ENCODE measurements at places on chromosomes 7 and 10.

DNA sequence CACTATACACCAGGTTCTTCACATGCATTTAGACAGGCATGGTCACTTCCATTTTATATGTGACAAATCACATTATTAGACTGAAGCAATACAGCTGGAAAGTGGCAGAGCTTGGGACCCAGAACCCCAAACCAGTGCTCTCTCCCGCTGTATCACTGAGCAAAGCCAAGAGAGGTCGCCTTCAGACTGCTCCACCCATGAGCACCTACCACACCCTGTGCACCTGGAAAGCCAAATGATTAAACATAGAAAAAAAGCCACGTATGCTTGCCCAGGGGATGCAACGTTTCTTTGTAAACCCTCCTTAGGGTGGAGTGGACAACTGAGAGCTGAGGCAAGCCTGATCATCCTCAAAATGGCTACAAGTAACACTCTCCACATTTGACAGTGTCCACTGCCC, 72.5 kb downstream of the CCDC6 start:
- no peak for DNase-seq

DNA sequence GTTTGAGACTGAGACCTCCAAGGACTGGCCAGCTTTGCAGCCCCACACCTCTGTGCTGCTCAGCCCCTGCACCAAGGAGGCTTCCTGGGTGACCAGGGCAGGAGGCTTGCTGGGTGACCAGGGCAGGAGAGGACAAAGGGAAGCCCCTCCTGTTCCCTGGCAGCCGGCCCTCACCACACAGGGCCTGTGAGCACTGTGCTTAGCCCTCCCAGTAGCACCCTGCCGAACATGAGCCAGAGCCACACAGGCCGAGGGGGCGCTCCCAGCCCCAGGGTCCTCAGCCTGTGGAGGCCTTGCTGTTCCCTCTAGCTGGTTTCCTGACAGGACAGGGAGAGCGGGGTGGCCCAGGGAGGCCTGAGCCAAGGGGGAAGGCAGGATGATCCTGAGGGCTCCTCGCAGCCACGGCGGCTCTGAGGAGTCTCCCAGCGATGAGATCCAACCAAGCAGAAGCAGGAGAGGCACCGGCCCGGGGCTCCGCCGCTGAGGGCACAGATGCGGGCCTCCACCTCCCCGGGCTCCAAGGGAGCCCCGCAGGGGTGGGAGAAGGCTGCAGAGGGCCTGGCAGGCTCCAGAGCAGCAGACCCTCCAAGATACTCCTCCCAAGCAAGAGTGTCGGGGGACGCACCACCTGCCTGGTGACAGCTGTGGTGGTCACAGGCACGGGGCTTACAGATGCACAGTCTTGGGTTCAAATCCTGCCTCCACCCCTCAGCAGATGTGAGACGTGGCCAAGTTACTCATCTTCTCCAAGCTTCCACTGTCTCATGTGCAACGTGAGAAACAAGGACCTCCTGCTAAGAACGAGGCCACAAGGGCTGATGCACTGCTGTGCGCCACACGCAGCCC, 22.5 kb downstream of the WDR86 start:
- DNase-seq = no peak

DNA sequence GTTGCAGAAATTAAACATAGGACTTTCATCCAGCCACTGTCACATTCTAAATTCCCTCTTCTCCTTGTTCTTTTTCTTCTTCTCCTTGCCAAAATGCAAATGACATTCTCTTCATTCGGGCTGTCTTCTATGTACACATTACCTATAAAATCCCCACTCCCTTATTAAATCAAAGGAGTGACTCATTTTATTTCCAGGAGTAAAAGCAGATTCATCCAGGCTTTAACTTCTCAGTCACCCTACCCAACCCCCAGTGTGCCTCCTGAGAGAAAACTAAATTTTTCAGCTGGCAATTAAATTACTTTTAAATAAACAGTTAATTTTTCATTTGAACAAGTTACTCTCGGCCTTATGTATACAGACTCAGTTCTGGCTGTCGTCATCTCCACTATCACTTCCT, 223.9 kb upstream of the SHH start:
- DNase-seq = no peak

DNA sequence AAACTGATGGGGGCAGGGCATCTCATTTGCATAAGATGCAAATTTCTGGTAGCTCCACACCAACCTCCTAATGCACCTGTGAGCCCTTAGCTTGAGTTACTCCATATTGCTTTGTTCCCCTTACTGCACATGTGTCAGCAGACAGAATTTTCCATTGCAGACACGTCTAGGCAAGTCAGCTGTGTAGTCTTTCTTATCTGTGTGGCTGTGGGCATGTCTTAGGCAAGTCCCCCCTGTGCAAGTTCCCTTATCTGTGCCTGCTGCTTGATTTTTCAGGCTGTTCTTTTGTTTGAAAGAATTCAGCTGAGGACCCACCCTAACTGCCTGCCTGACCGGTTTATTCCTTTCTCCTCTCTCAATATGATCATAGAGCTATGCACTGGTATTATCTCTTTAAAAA, 28.5 kb upstream of the TRIM24 start:
- no peak for DNase-seq

GRCh38 chr10:78570633-78571235, 498.0 kb upstream of the ZMIZ1 start:
- peak; percentile 63 for DNase-seq

DNA sequence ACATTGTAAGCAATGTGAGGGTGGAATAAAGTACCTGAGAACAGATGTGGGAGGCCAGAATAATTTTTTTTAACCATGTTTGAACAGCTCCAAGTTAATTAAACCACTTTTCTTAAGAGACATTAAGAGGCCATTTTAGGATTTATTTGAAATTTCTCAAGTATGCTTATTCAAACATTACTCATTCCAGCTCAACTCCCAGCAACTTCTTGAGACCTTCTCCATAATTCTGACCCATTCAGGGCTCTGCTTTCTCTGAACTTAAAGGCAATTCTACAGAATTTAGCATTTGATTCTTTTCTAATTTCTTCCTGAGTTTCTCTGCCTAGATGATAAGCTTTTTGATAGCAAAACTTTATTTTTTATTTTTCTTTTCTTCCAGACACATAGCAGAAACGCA, 314.5 kb downstream of the CAMK1D start:
- no peak for DNase-seq

DNA sequence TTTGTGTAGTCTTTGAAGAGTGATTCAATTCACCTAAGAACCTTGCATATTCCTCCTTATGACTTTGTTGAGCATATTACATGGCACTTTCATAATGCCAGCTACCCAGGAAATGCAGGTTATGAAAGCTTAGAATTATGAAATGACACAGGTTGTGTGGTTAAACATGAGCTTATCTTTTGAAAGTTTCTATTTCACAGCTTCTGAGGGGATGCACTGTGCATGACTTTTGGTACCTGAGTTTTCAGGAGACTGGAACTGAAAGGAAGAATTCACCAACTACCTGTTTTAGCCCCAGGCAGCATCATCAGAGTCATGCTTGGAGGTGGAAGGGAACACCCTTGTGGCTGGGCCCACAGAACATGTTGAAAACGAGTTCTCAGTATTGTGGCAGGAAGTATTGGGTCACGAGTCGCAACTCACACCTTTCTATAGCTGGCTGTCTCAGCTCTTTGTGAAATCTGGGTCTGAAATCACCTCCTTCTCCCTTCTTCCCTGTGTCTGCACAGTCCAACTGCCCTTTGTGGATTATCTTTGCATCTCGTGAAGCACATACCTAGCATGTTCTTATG, 228.2 kb downstream of the PTEN start:
- DNase-seq = no peak

DNA sequence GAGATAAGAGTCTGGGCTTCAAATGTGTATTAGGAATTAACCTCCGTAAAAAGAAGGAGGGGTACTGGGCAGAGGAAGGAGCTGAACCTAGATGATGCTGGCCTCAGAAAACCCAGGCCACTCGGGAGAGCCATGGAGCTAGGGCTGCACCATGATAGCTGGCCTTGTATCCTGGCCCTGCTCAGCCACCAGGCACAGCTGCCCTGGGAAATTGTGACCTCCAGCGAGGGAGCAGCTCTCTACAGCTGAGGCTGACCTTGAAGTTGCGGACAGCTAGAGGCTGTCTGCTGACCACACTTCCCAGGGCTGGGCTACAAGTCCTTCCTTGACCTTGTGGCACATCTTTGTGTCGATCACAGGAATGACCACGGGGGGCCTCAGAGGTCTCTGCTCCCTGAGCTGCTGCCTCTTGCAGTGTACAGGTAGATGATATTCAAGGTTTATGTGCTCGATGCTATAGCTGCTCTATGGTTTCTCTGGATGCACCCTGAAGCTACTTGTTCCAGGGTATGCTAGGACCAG, 38.3 kb upstream of the SLC35B4 start:
- DNase-seq = no peak

DNA sequence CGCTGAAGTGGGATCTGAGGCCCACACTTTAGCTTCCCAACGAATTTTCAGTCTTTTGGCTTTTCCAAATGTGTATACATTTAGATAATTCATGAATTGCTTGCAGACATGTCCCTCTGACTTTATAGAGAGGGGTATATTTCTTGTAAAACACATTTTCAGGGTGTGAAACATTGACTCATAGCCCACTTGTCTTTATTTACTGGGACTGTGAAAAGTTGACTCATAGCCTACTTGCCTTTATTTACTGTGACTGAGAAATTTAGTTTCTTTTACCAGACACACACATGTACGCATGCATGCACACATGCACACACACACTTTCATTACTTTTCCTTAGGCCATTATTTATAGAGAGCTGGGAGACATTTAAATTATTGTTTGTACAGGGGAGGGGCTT, 79.1 kb downstream of the VTI1A start:
- no peak for DNase-seq

- DNase-seq = no peak
Measured at GRCh38 chr7:87837597-87837996, 38.6 kb downstream of the SLC25A40 start.

DNA sequence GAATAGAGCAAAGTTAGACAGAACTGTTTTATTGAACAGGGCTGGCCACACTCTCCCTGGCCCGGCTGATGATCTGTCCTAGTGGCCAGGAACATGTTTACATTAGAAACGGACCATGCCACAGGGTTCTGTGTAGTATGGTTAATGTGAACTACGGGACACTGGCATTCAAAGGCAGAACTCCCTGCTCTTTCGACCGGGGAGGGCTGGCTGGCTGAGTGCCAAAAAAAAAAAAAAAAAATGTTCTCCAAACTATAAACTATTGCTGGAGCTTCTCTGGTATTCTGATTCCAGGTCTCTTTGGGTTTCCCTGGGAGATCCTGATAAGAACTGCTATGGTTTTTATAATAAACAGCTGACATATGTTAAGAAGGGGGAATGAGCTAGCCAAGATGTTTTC, 1262.6 kb upstream of the SORCS1 start:
- DNase-seq = no peak

- no peak for DNase-seq
Measured at GRCh38 chr7:35420656-35421055, 166.8 kb upstream of the TBX20 start.

GRCh38 chr7:20403331-20403730, 72.6 kb downstream of the ITGB8 start:
- DNase-seq = no peak

GRCh38 chr7:135959646-135960363, 17.4 kb downstream of the MTPN start:
- DNase-seq = no peak

GRCh38 chr10:103504181-103504783, 10.8 kb downstream of the NEURL1 start:
- DNase-seq = no peak

DNA sequence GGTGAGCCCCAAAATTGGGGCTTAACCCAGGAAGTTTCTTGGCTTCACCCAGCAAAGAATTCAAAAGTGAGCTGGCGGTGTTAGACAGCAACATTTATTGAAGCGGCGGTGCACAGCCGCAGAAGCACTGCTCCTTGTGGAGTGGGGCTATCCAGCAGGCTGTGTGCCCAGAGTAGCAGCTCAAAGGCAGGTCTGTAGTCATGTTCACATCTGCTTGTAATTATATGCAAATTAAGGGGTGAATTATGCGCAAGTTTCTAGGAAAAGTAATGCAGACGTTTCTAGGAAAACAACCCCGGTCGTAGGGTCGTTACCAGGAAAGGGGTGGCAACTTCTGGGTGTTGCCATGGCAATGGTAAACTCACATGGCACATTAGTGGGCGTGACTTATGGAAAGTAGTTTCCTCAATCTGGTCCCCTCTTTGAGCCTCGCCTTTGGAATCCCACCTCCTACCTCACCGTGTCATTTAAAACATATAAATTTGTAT, 13.7 kb upstream of the KBTBD2 start:
- DNase-seq = peak; percentile 72

GRCh38 chr10:125023862-125024496, 82.1 kb downstream of the ZRANB1 start:
- peak; percentile 63 for DNase-seq

DNA sequence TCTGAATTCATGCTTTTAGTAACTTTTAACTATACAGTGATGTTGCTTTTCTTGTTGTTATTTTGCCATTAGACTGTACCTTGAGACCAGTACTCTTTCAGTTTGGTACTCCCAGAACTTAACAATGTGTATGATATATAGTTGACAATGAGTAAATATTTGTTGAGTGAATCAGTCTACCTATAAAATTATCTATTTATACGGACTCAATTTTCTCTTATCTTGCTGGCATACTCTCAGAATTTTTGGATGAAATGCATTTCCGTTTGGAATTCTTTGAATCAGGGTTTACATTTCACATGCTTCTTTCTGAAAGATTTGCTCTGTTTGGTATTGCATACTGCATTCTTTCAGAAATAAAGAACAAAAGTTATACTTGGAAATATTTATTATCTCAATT, 47.8 kb upstream of the LRRC17 start:
- DNase-seq = no peak

DNA sequence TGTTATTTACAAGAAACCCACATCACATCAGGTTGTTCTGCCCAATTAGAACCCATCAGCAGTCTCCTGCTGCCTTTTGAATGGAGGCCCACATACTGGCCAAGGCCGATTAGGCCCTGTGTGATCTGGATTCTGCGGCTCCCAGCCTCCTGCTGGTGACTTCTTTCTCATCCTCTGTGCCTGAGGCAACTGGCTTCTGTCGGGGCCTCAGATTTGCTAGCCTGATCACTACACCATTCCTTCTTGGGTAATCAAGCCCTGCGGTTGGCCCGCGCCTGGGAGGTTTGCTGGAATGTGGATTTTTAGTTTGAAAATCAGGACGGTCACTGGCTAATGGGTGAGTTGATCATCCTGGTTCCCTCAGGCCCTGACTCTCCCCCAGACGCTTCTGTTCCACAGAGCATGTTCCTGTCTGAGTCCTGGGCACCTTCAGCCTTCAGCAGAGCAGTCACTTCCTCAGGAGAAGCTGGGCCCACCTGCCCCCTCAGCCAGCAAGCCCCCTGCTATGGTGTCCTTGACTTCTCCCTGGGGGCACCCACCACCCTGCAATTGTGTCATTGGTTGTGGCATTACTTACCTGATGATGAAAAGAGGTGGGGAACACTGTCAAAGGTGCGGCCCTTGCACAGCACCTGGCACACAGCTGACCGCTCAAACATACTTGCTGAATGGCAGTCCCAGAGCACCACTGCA, 207.6 kb downstream of the PHTF2 start:
- DNase-seq = no peak

DNA sequence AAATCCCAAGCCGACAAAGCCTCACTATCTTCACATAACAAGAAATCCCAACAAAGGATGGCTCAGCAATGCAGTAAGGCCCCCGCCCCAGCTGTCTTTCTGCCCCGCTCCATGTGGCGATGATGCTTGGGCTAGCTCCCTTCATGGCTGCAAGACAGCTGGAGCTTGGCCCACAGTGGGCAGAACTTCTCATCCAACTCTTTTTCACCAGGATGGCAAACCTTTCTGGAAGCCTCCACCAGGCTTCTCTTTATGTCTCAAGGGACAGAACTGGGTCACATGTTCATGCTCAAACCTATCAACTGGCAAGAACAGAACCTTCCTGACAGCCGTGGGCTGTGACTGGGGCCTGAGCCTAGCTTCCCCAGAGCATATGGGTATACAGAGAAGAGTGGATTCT, 260.5 kb upstream of the MKLN1 start:
- peak; percentile 40 for DNase-seq

GRCh38 chr7:35467456-35467978, 213.6 kb upstream of the TBX20 start:
- DNase-seq = no peak

All from Ammon's horn (tissue), 1 donor.